ENCODE measurements at places on chromosomes 12 and 14.

GRCh38 chr12:122738571-122738970 is 7.9 kb upstream of the HCAR1 start:
- DNase-seq: no peak

- no peak for DNase-seq
These were observed 878.0 kb upstream of the TMEM132C start for GRCh38 chr12:127388985-127389384.

- no peak for DNase-seq
These were observed 1027.6 kb downstream of the BCL11B start for GRCh38 chr14:98244162-98244948.

DNA sequence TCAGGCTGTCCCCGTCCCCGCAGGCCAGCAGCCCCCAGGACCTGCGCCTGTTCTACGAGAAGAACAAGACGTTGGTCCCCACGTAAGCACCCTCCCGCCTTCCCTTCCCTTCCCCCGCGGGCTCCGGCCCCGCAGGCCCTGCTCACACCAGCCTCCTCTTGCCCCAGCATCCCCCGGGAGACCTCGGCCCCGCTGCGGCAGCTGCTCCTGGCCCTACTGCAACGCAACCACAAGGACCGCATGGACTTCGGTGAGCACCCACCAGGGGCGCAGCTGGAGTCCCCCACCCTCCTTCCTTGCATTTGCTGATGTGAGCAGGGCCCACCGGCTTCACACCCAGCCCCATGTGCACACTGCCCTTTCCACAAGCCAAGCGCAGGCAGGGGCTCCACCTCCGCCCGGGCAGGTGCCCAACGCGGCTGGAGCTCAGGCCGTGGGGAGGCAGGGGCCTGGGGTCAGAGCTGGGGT is 15.4 kb downstream of the ULK1 start:
- no peak for DNase-seq

DNA sequence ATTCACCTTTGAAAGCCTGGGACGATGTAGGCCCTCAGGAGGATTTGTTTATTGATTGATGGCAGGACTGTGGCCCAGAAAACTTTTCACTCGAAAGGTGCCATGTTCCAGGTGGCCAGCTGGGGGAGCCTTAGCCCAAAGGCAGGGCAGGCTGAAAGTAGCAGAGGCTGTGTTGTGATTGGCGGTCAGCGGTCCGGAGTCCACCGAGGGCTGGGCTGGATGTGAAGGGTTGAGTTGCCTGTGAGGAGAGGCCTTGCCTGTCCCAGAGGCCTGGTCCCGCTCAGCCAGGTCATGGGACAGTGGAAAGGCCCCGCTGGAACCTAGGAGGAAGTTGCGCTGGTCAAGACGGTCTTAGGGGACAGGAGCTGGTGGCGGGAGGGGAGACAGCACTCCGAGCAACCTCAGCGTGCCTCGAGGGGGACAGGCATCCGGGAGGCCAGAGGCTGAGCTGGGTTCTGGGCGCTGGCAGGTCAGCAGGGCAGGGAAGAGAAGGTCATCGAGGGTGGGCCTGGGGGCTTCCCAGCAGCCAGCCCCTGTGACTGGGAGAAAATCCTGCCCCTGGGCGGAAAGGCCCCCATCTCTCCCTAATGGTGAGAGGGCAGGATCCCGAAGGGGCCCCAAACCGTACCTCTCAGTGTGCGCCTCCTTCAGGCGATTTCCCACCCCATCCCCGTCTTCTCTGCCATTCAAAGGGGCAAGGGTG is 26.3 kb downstream of the CMA1 start:
- no peak for DNase-seq

GRCh38 chr14:69960296-69960695 is 81.1 kb downstream of the SMOC1 start:
- DNase-seq: no peak
